Naive thymus-derived CD4-positive, alpha-beta T cell (primary cell): ENCODE measurements at places on chromosomes 3 and 15.

GRCh38 chr3:169034401-169034800 is 629.1 kb downstream of the MECOM start:
- DNase-seq = no peak

- DNase-seq = peak; percentile 5
These were observed 87.3 kb upstream of the C15orf61 start for GRCh38 chr15:67433495-67434099.

DNA sequence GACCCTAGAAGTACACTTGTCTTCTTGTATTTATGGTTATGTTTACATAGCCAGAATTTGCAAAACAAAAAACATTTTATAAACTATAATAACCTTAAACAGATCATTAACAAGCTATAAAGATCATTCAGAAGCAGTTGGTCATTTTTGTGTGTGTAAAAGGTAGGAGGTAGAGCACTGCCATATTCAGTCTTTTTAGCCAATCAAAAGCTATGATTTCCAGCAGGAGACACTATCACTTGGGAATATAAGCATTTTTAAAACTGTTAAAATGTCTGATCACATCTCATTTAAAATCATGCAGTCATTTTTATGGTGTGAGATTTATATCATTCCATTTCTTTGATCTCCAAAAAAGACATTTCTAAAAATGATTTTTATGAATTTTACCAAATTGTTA is 42.6 kb upstream of the ATP2C1 start:
- DNase-seq = no peak

- DNase-seq = no peak
These were observed 78.0 kb upstream of the RARB start for GRCh38 chr3:25349828-25350724.

GRCh38 chr3:13570391-13571194 is 21.7 kb downstream of the FBLN2 start:
- DNase-seq = no peak

DNA sequence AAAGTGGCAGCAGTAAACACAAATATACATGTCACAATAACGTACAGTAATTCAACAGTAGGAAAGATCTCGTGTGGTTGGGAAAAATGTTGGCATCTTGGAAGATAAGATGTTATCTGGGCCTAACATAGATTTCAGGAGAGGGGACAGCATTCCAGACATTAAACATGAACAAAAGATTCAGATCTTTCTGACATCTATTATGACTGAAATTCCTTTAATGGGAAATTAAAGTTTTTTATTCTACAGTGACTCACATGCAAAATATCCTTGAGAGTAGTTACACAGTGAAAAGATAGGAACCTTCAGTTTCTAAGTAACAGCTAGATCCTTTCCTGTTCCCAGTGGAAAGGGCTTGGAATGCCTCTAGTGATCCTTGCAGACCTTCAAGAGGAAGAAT is 9.2 kb downstream of the NDUFB5 start:
- no peak for DNase-seq

DNA sequence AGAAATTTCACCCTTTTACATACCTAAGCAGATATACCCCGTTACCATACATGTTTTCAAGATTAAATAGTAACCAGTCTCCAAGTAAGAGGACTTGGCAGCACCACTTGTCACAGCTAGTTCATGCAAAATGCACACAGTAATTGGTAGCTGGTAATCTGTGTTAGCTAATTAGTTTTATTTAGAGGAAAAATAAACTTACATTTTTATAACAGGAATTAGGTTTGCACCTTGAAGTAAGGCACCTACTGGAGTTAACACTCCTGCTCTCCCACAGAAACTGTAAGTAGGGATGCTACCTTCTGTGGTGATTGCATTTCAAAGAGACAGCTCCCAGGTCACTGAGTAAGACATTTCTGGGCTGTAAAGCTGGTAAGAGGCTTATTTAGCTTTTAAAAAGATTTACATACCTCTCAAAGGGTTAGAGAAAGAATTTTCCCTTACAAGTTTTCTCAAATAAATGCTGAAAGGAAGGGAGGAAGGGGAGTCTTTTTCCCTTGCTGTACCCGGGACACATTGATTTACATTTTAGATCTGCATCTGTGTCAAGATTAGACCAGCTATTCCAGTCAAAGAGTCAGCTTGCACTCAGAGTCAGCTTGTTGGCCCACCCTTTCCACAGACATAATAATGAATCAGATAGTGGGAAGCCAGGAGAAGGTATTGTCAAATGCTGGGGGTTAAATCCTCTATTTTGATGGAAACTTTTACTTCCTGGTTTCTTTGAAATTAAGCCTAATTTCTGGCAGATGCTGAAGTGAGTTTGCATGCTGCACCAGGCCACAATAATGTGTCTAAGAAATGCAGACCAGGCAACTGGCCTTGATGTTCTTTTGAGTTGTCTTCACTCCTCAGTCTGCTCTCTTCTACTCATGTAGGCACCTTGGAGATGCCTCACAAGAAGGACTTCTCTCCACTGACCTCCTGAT is 77.6 kb upstream of the CHD2 start:
- DNase-seq = peak; percentile 4

DNA sequence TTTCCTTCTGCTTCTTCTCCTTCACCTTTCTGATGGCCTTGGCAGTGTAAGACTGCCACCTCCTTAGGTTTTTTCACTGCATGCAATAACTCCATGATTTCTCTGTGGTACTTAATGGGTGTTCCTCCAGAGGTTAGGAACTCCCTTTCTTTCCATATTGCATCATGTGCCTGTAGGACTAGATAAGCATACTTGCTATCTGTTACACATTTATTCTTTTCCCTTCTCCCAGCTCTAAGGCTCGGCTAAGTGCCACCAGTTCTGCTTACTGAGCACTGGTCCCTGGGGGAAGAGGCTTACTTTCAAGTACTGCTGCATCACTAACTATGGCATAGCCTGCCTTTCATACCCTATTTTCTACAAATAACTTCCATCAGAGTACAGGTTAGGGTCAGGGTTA is 351.8 kb downstream of the OTOL1 start:
- no peak for DNase-seq

DNA sequence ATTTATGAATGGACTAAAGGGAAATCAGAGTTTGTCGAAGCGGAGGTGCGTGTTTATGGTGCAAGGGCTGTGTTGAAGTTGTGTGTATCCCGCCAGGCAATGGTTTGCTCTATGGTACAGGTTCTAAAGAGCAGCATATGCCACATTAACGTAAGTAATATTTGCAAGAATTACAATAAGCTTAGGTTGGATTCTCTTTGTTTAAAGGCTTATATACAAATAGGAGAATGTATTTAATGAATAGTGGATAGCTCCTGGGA is 800 bp downstream of the EPHA3 start:
- no peak for DNase-seq

DNA sequence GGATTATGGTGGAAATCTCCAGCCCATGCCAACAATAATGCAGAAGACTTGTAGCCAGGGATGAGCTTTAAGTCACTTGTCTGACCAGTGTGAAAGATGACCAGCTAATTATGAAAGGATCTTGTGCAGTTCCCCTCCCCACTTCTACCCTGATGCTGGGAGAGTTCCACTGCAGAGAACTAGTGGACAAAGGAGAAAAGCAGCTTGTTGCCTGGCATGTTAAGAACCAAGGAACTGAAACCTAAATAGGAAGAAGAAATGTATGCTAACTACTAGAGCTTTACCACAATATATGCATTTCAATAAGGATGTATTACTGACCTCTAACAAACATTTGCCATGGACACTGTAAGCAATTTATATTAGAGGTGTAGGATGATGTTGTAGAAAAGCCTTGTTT is 52.2 kb upstream of the CSTA start:
- DNase-seq = no peak

GRCh38 chr3:62188681-62189375 is 184.5 kb downstream of the FEZF2 start:
- DNase-seq = peak; percentile 59

GRCh38 chr3:168427835-168428475 is 332.2 kb upstream of the GOLIM4 start:
- no peak for DNase-seq

- no peak for DNase-seq
These were observed 396.5 kb upstream of the GBE1 start for GRCh38 chr3:82157952-82158351.

DNA sequence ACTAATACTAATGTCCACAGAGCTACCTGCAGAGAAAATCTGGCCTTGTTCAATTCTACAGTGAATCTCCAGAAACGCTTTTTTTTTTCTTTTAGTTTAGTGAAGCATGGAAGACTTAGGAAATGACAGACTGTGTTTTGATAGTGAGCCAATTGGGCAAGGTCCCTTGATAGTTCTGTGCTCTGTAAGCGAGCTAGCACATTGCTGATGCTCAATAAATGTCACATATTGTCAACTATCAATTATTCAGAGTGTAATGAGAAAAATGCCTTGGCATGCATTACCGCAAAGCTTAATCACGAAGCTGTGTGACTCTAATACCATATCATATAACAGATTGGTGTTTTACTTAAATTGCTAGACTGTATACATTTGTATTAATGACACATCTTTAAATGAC is 5.2 kb upstream of the C3orf85 start:
- no peak for DNase-seq
